ENCODE measurements at places on chromosomes 1 and 21. TPM values are rescaled to one million over a fixed set of nuclear protein-coding genes. Genes with fewer than 3 reads are reported as not detected.

GRCh38 chr1:75922698-75923097 lies 9.5 kb downstream of the ASB17 start:
- no peaks in the 10 kb centered on the region for H3K4me1 ChIP-seq
- H3K36me3 ChIP-seq, result no peaks in the 10 kb centered on the region
- no peaks in the 10 kb centered on the region for H3K27me3 ChIP-seq
- DNase-seq, result no peak
- H3K4me3 ChIP-seq, result no peak overlapping the region

Gene ADAMTS5
- 2.9 TPM for total RNA-seq

DNA sequence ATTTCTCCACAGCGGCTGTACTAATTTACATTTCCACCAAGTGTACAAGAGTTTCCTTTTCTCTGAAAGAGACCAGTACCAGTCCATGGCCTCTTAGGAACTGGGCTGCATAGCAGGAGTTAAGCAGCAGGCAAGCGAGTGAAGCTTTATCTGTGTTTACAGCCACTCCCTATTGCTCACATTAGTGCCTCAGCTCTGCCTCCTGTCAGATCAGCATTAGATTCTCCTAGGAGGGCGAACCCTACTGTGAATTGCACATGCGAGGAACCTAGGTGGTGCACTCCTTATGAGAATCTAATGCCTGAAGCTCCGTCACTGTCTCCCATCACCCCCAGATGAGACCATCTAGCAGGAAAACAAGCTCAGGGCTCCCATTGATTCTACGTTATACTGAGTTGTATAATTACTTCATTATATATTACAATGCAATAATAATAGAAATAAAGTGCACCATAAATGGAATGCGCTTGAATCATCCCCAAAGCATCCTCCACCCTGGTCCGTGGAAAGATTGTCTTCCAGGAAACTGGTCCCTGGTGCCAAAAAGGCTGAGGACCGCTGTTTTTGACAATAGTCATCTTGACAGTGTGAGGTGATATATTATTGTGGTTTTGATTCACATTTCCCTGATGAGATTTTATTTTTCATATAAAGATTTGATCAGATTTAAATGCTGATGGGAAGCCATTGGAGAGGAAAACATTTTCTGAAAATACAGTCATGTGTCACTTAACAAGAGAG lies 45.5 kb upstream of the MRPS6 start:
- no peaks in the 10 kb centered on the region for H3K36me3 ChIP-seq
- peak; percentile 55 for DNase-seq
- H3K4me3 ChIP-seq, result no peak overlapping the region
- no peak overlapping the region for H3K27ac ChIP-seq
- H3K27me3 ChIP-seq, result no peaks in the 10 kb centered on the region

GRCh38 chr1:156439036-156439776 lies 61.4 kb downstream of the MEF2D start:
- no peak for DNase-seq
- H3K4me1 ChIP-seq, result peaks cover 15% of the 10 kb centered on the region
